ENCODE measurements at places on chromosomes 2 and 18.
A peak's percentile ranks its signal among the peaks of the same experiment; 100 is the strongest.

GRCh38 chr2:199449455-199449854, 8.3 kb downstream of the SATB2 start:
- no peak for DNase-seq

DNA sequence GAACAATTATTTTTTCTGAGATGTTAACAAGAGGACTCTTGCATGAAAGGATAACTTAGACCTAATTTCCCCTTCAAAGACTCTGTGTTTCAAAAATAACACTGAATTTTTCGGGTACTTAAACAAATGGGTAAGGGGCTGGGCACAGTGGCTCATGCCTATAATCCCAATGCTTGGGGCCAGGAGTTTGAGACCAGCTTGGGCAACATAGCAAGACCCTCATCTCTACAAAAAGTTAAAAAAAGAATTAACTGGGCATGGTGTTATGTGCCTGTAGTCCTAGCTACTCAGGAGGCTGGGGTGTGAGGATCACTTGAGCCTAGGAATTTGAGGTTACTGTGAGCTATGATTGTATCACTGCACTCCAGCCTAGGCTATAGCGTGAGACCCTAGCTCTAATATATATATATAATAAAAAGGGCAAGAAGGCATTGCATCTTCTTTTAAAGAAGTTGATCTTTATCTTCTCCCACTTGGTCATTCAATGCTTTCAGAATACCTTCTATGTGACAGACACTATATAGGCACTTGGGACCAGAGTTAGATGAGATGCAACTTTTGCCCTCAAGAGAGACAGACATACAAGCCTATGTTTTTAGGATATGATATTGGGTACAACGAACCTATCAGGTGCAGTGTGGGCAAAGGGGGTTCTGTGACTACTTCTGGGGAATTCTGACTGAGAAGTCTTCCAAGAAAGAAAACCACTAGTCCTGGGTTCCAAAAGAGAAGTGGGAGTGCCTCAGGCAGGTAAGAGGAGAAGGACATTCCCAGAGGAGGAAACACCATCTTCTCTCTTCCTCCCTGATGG, 120.0 kb downstream of the MYCN start:
- DNase-seq = no peak

GRCh38 chr18:50559752-50560680, at the start of gene MAPK4:
Gene MAPK4, plus strand, starts transcription at chr18:50560087. Its CDS starts 103,872 bp downstream, at chr18:50663959.
- peak; percentile 55 for DNase-seq

DNA sequence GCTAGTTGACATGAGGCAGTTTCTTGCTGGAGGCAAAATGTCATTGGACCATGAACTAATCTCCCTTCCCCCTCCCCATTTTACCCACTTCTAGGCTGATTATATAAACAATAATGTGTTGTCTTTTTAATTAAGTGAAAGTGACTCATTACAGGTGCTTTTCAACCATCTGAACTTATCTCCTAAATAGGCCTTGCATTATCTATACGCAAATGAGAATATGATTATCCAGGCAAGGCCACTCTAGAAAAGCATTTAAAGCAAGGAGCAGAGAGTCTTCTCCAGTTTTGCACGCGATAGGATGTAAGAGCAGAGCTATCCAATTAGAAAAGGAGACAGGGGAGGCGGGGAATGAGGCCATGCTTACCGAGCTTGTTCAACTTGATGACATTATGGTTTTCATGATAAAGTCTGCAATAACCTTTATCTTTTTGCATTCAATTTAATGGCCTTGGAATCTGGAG, 286.1 kb upstream of the SIX3 start:
- no peak for DNase-seq

- peak; percentile 31 for DNase-seq
These were observed 65.1 kb downstream of the CERS6 start for GRCh38 chr2:168521053-168521741.

- DNase-seq = peak; percentile 24
These were observed 151.1 kb downstream of the MBP start for GRCh38 chr18:76981396-76981968.
